Left ventricle myocardium inferior (tissue), 1 donor: ENCODE measurements at places on chromosomes 12 and 14.

DNA sequence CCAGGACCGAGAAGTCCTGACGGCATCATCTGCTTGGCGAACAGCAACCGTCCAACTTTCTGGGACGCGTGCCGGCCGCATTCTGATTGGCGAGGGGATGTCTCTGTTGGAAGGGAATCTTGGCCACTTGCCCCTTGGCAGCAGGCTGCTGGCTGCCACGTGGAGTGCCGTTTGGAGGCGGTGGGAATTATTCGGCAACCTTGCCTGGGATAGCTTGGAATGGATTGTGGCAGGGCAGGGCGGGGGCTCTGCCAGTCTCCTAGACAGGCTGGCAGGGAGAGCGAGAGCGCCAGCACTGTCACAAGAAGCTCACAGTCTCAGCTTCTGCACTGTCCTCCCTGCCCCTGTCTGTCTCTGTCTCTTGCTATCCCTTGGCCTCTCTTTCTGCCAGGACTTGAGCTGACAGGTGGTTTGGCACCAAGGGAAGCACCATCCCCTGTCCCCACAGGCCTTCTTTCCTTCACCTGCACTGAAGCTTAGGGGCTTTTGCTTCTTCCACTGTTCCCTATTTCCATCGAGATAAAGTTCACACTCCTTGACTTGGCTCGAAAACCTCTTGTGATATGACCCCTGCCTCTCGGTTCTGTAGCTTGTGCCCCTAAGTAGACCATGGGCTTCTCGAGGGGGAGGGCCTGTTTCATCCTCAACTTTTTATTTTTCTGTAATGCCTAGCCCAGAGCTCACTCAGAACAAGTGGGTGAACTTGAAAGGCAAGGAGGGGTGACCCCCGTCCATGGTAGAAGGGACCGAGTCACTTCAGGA is 201.9 kb downstream of the PHETA1 start:
- peak; percentile 73 for DNase-seq

GRCh38 chr14:61893371-61893940 is 131.2 kb downstream of the SNAPC1 start:
- no peak for DNase-seq

- no peak for DNase-seq
Observed at GRCh38 chr12:113082486-113083148, 26.1 kb downstream of the DTX1 start.

- no peak for DNase-seq
Observed at GRCh38 chr12:27844366-27845090, 64.5 kb upstream of the MANSC4 start.

DNA sequence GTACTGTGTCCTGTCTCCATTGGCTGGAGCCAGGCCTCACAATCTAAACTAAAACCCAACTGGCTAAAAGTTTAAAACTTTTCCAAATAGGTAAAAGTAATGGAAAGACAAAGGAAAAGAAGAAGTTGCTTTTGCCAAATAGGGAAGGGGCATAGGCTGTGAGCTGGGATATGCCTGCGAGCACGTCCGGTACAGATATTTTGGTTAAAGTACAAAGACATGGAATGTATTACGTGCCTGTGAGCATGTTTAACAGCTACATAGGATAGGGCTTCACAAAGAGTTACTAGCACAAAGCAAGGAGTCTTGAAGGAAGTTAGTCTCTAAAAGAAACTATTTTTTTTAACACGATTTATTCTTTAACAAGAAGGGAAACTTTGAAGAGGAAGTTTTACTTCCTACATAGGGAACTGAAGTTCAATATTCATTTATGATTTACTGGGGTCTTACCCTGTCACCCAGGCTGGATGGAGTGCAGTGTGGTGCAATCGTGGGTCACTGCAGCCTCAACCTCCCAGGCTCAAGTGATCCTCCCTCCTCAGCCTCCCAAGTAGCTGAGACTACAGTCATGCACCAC is 41.9 kb upstream of the INF2 start:
- no peak for DNase-seq

GRCh38 chr14:69372146-69372545 is 26.0 kb downstream of the ERH start:
- DNase-seq: no peak

GRCh38 chr12:76777765-76778216 is 13.9 kb downstream of the ZDHHC17 start:
- no peak for DNase-seq

DNA sequence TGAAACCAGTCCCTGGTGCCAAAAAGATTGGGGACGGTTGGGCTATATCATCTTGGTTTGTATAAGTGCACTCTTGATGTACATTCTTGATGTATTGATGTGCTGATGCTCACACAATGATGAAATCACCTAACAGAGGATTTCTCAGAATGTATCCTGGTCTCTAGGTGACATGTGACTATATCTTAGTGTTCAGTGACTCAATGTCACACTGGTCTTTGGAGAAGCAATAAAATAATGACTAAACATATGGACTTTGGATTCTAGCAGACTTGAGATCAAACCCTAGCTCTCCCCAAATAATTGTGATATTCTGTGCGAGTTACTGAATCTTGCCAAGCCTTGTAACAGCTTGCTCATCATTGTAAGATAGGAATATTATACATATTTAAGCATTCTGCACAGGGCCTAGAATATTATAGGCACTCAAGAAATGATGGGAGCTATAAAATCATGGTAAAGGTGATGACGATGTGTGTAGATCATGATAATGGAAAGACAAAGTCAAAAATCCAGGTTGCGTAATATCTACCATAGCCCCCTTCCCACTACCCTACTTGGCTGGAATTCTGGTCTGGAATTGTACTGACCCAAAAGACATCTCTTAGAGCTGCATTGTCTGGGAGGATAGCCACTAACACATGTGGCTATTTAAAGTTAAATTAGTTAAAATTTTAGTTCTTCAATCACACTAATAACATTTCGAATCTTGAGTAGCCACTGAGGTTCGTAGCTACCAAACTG is 117.6 kb upstream of the PWP1 start:
- DNase-seq: no peak

- DNase-seq: no peak
Observed at GRCh38 chr12:113870035-113870434, 96.1 kb downstream of the RBM19 start.

- no peak for DNase-seq
Observed at GRCh38 chr14:102565959-102566358, 26.5 kb upstream of the RCOR1 start.

DNA sequence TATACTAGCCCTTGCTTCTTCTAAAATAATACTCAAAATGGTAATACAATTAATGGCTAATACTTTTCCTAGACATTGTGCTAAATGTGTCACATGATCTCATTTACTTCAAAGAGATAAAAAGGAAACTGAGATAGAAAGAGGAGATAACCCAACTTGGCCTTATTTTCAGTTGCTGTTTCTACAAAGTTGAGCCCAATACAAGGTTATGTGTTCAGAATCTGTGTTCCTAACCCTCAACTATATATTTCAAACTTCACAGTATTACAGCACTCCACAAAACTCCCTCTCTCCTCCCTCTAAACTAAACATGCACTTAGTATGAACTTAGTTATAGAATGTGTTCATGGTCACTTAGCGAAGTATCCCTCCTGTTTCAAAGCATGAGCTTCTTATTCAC is 277.9 kb downstream of the CCER1 start:
- DNase-seq: no peak

DNA sequence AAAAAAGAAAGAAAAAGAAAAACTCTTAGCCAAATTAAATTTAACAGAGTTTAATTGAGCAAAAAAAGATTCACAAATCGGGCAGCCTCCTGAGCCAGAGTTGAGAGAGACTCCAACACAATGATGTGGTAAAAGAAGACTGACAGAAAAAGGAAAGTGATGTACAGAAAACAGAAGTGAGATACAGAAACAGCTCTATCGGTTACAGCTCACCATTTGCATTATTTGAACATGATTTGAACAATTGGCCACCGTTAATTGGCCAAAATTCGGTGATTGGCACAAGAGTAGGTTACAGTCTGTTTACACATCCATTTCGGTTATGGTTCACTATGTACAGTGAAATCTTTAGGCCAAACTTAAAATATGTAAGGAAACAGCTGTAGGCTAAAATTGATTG is 117.7 kb downstream of the SPTSSA start:
- DNase-seq: no peak
